ENCODE measurements at places on chromosomes 13 and 19.

- DNase-seq = no peak
Measured at GRCh38 chr13:83088858-83089257, 793.4 kb downstream of the SLITRK1 start.

DNA sequence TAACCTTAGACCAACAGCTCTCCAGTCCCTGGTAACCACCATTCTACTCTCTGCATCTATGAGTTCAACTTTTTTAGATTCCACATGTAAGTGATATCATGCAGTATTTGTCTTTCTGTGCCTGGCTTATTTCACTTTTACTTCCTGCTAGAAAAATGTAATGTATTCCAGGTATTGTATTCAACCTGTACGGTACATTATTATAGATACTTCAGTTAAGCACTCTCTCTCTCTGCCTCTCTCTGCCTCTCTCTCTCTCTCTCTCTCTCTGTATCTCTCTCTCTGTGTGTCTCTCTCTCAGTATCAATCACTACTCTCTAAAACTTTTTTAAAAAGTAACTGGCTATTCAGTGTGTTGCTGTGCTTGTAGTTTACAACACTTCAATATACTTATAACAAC lies 8.4 kb downstream of the DACH1 start:
- no peak for DNase-seq

GRCh38 chr13:104281910-104282309 lies 1215.7 kb upstream of the SLC10A2 start:
- no peak for DNase-seq

GRCh38 chr13:50334115-50334778 lies 319.0 kb downstream of the KCNRG start:
- DNase-seq = no peak

- DNase-seq = no peak
Measured at GRCh38 chr19:48194844-48195830, 24.7 kb downstream of the ZSWIM9 start.

- DNase-seq = no peak
Measured at GRCh38 chr19:9149997-9150396, 9.8 kb downstream of the ZNF317 start.

GRCh38 chr13:44573071-44573470 lies 3.1 kb downstream of the TSC22D1 start:
- DNase-seq = no peak

DNA sequence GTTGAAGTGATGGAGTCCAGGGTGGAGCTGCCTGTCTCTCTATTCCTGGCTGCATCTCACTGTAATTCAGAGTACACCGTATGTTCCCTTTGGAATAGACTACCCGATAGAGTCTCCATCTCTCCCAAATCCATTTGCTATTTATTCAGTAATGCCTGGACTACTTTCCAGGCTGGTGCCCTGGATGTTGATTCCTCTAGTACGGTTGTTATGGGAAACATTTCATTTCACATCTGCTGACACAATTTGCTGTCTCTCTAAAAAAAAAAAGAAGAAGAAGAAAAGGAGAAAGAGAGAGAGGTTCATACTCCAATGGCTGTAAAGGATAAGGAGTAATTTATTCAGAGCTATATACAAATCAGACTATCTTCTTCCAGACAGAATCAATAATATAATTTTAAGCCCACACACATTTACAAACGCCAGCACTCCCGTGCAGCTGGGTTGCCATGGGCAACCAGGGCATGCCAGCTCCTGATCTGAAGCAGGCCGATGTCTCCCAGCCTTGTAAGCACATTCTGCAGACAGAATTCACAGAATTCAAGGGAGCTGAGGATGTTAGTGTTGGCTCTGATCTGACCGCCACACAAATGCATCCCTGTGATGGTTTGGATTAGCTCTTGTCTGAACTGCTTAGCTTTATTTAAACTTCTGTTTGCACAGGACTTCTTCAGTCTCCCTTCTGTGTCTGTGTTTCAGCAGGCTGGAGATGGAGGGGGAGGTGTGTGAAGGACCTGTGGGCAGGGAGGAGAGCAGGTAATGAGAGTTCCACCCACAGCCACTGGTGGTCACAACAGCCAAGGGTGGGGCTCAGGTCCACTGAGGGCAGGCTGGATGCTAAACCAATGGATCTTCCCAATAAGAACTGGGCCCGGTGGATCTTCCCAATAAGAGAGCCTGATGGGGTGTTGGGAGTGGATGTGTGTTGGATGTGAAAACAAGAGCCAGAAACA lies 66.0 kb downstream of the TEX26 start:
- DNase-seq = no peak

GRCh38 chr13:56893843-56894242 lies 246.9 kb upstream of the PRR20A start:
- no peak for DNase-seq

DNA sequence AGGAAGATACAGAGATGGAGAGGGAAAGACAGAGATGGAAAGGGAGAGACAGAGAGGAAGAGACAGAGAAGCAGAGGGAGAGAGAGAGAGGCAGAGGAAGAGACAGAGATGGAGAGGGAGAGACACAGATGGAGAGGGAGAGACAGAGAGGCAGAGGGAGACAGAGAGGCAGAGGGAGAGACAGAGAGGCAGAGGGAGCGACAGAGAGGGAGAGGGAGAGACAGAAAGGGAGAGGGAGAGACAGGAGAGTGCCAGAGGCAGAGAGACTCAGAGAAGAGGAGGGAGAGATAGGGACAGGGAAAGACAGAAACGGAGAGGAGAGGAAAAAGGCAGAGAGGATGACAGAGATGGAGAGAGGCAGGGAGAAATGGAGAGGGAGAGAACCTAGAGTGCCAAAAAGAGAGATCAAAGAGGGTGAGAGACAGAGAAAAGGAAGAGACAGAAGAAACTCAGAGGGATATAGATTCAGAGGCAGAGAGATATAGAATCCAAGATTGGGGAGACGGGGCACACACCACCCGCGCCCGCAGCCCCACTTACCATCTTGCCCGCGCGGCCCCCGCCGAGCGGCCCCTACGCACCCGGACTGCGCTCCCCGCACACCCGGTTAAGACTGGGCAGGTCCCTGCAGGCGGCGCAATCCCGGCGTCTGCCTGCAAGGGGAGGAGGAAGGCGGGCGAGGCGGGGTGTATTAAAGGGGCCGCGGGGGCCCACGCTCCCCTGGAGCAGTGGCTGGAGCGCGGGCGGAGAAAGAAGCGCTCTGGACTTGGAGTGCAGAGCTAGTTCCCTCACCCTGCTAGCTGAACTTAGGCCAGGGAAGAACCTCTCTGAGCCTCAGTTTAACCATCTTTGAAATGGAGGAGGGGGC lies 10.7 kb downstream of the TM6SF2 start:
- DNase-seq = no peak

DNA sequence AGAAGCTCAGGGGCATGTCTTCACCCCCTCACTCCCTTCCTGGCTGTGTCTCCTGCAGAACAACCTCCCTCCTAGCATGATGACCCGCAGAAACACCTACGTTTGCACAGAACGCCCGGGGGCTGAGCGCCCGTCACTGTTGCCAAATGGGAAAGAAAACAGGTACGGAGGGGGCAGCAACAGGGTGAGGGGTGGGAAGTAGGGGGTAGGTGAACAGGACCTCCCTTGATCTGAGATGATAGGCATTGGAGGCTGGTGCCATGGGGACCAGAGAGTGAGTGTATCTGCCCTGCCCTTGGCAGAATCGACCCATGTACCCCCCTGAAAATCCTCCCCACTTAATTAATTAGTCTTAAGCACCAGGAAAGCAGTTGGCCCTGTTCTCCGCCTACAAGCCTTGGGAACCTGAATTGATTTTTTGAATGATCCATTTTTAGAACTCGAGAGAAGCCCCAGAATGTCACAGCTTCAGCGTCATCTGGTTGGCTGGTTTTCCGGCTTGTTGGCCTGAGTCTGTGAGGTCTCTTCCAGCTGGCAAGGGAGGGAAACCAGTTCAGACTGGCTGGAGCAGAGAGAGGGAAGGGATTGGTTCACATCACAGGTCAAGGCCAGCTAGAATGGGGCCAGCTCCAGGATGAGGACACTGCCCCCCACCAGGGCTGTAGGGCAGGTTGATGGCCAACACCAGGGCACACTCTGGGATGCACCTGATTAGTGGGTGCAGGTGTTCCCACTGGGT lies 28.2 kb downstream of the CKM start:
- no peak for DNase-seq

- no peak for DNase-seq
Measured at GRCh38 chr19:11174336-11174735, 18.8 kb upstream of the SPC24 start.

- DNase-seq = no peak
Measured at GRCh38 chr13:77222909-77223308, 104.0 kb downstream of the MYCBP2 start.

DNA sequence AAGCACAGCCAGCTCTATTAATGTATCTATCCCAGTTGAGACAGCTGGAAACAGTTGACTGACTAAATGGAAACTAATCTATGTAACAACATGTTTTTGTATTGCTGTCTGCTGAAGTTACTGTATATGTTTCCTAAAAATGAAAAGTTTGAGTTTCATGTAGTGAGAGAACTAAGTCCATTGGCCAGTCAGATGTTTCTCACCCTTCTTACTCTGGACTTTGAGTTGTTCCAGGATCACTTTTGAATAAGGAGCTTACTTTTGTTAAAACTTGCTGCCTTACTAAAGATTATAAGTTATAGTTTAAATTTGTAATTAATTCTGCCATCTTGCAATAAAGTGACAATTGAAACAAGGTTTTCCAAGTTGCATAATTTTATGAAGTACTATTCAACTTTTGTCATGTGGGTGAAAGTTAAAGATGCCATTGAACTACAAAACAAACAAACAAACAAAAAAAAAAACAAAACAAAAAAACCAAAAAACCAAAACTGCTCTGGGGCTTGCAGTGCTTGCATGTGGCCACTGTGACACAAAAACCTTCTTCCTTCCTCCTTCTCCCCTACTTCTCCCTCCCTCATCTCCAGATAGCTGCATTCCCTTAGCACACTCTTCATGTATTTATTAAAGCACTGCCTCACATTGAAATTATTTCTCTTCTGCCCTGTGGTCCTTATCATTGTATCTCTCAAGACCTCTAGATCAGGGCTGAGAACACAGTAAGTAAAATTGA lies 15.3 kb downstream of the WDFY2 start:
- DNase-seq = no peak

- no peak for DNase-seq
Measured at GRCh38 chr13:27969082-27969865, at the start of gene CDX2. CDX2 (minus strand) TSS chr13:27969315; CDS start chr13:27969006, 309 bp downstream.

DNA sequence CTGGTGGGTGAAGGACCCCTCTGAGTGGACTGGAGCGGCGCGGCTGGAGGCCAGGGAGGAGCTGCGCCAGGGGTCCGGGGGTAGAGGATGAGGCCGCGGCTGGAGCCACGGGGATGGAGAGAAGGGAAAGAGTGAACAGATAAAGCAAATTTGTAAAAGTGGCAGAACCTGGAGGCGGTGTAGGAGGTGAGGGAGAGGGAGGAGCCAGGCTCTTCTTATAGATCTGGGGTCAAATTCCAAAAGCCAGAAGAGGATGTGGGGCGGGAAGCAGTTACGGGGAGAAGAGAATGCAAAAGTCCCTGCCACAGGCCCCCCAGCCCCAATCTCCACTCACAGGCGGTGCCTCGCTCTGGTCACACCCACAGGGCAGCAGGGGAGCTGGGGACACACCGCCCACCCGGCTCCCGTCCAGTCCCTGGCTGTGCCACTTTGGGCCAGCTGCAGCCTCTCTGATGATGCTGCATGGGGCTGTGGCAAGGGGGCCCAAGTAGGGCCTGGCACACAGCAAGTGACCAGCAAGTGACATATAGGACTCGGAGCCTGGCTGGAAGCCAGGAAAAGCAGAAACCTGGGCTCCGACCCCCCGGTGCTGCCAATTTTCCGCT lies 11.1 kb downstream of the LRRC4B start:
- DNase-seq = no peak

DNA sequence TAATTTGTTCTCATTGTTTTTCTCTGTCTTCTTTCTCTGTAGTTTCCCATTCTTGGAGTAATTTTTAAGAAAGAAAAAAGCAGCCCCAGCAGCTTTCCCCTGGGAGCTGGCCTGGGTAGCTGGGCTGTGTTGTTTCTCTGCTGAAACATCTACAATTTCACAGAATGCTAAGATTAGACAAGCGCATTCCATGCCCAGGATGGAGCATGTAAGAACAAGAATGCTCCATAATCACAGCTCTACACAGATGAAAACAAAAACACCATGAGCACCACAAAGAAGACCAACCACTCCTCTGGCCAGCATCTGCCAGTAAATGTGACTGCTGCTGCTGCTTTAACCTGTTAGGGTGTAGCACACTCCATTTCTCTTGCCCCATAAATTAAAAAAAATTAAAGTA lies 239.2 kb upstream of the SLITRK1 start:
- no peak for DNase-seq

DNA sequence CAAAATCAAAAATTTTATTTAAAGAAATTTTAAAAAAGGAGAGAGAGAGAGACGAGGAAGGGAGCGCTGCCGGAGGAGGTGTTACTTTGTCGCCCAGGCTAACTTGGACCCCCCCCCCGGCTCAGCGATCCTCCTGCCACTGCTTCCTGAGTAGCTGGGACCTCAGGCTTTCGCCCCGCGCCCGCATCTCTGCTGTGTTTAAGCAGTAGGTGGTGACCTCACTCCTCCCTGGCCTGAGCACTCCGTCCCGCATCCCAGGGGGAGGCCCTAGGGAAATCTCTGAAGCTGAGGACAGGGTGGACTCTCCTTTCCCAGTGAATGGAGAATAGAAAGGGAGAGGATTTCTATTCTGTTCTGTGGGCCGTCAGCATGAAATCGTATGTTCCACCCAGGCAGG lies 485 bp upstream of the ZNF845 start:
- no peak for DNase-seq

DNA sequence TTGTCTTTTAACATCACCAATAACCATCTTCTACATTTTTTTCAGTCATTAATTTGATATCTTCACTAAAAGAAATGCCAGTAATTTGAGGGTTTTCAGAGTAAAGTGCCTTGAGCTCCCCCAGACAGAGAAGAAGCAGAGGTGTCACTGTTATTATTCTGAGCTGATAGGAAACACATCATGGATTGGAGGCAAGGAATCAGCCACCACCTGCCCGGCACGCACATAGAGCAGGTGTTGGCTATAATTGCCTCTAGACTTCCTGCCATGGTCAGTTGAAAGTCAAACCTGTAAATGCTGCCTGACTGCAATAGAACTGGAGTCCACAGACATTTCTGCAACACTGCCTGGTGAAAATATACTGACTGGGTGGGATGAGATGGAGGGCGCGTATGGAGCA lies 776.6 kb downstream of the UQCRFS1 start:
- no peak for DNase-seq

GRCh38 chr13:112722433-112723263 lies 32.8 kb downstream of the ATP11A start:
- no peak for DNase-seq

- no peak for DNase-seq
Measured at GRCh38 chr13:81714513-81714912, 1373.6 kb upstream of the SPRY2 start.

All from stimulated activated CD4-positive, alpha-beta T cell treated with anti-CD3 and anti-CD28 coated beads, Interleukin-1b, Interleukin-23, amount 100 ng/mL, for 4 hours (primary cell).